Posterior cingulate gyrus (tissue), 11 donors: ENCODE measurements at places on chromosomes 6 and 20.

DNA sequence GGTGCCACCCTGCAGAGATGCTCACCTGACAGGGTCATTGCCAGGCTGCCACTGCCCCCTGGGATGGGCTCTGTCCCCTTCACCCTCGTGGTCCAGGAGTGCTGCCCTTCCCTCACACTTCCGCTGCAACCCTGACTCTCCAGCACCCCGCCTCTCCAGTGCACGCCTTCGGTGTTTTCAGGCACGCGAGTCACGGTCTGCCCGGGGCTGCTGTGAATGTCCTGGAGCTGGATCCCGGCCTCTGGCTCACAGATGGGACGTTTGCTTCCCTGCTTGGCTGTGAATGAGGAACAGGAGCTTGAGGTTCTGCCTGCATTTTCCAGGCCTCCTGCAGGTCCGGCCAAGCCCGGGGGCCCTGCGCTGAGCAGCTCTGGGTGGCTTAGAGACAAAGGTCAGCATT lies 343.4 kb downstream of the SMOC2 start:
- DNase-seq: no peak

- no peak for DNase-seq
Observed at GRCh38 chr20:35054814-35055213, 37.8 kb downstream of the TRPC4AP start.

- no peak for DNase-seq
Observed at GRCh38 chr6:145836772-145837171, 22.2 kb upstream of the FBXO30 start.

- DNase-seq: no peak
Observed at GRCh38 chr6:743320-744096, 50.6 kb upstream of the EXOC2 start.

GRCh38 chr20:48425817-48426612 lies 401.8 kb downstream of the PREX1 start:
- no peak for DNase-seq

DNA sequence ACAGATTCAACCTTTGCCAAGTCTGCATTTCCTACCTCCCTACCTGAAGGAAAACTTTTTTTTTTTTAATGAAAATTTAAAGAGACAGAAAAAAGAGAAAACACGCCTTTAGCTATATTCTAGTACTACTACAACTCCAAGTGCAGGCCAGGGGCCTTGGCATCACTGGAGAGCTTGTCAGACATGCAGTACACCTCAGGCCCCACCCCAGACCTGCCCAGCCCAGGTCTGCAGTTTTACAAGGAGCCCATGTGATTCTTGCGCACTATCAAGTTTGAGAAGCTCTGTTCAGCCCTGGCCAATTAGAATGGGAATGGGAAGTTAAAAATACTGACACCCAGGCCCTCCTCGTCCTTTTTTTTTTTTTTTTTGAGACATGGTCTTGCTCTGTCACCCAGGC lies 85.0 kb downstream of the NFATC2 start:
- no peak for DNase-seq

DNA sequence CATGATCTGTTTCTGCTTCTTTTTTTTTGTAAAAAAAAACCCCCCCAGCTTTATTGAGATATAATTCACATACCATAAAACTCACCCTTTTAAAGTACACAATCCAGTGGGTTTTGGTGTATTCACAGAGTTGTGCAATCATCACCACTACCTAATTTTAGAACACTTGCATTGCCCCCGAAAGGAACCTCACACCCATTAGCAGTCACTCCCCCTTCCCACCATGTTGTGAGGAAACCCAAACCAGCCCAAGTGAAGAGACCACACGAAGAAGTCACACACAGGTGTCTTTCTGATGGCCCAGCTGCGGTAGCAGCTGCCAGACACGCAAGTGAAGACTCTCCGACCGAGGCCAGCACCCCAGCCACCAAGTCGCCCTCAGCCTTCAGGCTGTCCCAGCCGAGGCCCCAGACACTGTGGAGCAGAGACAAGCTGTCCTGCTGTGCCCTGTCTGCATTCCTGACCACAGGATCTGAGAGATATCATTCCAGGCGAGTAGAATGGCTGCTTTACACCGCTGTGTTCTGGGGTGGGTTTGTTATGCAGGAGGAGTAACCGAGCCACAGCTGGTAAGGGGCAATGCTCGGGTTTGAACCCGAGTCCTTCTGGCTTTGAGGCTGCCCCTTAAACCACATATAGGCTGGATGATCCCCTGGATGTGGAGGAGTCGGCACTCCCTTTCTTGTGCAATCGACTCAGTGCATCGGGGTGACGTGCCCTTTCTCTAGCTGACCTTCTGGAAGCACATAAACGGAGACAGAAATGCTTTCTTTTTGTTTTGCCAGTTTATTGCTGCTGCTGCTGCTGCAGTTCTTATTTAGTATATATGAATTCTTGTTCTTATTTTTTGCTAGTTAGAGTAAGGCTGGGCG lies 59.1 kb upstream of the PTPN1 start:
- DNase-seq: no peak

DNA sequence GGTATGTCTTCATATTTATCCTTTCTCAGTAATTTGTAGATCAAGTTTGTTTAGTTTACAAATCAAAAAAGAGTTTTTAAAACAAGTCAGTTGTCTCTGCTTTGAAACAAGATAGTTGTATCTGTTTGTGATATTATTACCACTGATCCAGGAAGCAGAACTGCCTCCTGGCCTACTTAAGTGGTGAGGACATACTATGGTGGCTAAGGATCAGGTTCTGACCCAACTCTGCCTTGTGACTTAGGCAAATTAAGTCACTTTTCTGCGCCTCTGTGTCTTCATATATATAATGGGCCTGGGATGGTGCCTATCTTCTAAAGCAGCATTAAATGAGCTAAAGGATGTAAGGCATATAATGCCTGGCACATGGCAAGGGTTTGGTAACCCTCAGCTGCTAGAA lies 8.7 kb downstream of the ANKS1A start:
- DNase-seq: no peak

- no peak for DNase-seq
Observed at GRCh38 chr20:12315652-12316051, 398.0 kb downstream of the BTBD3 start.

- no peak for DNase-seq
Observed at GRCh38 chr6:166738386-166739116, 111.5 kb upstream of the RPS6KA2 start.

- DNase-seq: peak; percentile 97
Observed at GRCh38 chr6:88963139-88964090, at the start of gene RNGTT. Gene RNGTT, minus strand, starts transcription at chr6:88963618. Its CDS starts 209 bp downstream, at chr6:88963409.

DNA sequence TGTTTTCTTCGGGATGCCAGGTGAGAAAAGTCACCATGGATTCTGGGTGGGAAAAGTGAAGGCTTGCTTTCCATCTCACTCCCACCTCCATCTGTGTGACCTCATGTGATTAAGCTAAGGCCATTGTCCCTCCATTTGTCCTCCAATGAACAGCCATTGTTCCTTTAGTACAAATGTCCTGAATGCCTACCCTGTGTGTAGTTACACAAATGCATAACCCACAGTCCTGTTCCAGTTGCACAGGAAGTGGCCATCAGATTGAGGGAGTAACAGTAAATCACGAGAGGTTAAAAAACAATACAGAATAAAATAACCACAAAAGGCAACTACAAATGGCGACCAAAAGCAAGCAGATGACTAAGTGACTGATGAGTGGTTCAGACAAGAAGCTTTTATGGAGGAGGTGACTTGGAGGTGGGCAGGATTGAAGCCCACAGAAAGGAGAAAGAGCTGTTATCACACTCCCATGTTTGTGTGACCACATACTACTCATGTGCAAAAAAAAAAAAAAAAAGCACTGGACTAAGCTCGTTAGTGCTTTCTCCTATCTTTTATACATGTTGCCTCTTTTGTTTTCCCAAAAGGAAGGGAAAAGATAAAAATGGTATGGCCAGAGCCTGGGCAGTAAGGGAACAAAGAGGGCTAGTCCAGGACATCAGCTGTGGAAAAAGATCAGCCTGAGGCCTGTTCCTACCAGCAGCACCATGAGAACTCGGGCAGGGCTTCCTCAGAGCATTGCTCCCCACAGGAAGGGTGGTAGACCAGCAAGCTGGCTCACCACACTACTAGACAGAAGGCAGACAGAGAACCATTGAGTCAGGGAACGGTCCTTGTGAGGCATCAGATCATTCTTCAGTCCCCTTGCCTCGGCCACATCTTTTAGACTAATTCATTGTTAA lies 111.0 kb downstream of the TFAP2A start:
- no peak for DNase-seq

DNA sequence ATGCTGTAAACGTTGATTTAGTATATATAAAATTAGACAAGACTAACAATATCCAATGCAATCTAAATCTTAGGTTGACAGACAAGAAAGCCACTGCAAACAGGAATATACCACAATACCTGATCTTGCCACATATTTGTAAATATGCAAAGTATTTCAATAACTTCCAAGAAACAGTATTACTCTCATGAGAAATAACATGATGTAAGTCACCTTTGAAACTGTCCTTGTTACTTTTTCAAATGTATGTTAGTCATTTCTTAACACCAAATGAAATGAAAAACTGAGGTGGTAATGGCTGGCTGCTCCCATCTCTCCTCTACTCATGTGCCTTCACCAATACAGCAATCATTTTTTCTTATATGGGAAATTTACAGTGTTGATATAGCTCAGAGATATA lies 118.7 kb downstream of the ATG5 start:
- DNase-seq: no peak

- no peak for DNase-seq
Observed at GRCh38 chr6:20559924-20560551, 25.8 kb downstream of the CDKAL1 start.

- DNase-seq: no peak
Observed at GRCh38 chr6:21225912-21226311, 367.6 kb upstream of the SOX4 start.

DNA sequence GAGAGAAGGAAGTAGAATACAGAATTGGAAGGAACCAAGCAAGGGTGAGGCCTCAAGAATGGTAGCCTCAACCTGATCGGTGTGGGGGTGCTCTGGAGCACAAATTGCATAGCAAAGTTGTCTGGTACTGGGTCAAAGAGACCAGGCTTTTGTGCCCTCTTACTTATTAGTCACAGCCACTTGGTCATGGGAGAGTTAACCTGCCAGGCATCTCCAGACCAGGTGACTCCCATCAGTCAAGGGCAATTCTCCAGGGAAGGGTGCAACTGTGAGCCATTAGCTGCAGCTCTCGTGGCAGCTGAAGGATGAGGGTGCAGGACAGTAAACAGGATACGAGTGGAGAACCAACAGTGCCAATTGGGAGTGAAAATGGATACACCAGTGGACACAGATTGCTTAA lies 47.7 kb upstream of the PLCB4 start:
- DNase-seq: no peak

DNA sequence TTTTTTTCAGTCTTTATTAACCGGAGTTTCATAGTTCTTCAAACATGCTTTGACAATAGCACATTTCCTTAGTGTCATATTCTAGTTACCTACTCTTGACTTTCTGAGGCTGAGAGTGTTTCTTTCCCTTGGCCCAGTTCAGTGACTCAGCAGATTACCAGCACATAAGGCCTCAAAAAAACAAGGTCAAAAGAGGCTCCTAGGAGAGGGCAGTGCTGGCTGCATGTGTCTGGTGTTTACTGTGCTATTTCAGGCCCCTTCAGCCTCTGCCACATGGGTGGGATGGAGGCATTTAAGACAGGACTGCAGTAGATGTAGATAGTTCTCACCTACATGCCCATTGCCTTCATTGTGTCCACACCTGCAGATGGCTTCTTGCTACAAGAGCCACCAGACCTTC lies 198.2 kb upstream of the SSTR4 start:
- no peak for DNase-seq

- DNase-seq: no peak
Observed at GRCh38 chr20:54015496-54015895, 54.9 kb downstream of the BCAS1 start.

DNA sequence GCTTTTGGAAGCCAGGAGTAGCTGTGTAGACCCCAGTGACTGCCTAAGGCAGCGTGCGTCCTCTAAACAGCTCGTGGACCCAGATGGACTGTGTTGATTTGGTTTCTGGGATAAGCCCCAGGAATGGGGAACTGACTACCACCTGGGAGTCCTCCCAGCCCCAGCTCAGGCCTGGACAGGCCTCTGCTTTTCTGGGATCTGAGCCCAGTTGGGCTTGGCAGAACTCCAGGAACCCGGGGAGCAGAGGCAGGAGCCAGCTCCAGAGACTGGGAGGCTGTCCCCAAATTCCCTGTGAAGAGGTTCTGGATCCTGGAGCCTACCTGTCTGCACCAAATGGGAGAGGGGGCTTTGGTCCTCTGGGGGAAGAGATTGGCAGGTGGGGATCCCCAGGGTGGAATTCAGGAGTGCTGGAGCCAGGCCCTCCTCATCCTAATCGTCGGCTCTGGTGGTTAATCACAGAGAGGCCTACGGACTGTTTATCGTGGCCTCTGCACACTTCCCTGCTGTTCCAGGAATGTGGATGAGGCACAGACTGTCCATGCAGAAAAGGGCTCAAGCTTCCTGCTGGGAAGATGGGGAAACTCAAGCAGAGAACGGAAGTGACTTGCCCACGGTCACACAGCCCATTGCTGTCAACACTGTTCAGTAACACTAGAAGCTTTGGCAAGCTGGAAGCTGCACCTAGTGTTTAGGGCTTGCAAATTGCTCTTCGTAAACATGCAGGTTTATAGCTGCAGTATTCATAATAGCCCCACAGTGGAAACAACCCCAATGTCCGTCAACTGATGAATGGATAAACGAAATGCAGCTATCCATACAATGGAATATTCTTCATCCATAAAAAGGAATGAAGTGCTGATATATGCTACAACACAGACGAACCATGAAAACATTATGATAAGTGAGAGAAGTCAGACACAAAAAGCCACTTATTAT lies 100.6 kb downstream of the KCNB1 start:
- peak; percentile 66 for DNase-seq

DNA sequence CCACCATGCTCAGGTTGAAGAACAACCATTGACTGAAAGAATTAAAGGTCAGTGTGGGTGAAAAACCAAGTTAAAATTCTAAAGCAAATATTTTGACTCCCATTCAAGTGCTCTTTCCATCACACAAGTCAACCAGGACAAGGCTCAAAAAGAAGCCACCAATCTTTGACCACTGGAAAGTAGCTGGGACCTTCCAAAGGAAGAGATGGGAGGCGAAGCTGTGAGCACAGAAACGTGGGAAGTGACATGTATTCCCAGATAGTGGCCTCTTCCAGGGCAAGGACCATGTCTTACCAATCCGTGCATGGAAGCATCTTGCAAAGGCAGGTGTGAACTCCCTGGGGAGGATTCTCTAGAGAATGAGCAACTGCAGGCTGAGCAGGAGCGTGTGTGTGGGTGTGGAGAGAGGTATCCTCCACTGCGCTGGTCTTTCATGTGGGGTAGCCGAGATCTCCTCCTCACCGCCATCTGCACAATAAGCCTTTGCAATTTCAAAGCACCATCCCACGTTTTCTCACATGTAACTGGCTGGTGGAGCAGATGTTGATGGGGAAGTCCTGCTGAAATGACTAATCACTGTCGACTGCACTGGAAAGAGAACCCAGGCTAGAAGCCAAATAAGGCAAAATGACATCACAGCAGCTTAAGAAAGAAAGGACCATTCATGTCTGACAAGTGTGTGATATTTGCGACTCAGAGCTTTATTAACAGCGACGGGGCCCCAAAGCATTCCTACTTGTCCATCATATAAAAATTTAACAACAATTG lies 189.4 kb upstream of the RREB1 start:
- DNase-seq: peak; percentile 91

- DNase-seq: no peak
Observed at GRCh38 chr6:156345700-156346099, 431.5 kb upstream of the ARID1B start.

GRCh38 chr20:63135411-63135810 lies 80.5 kb downstream of the YTHDF1 start:
- DNase-seq: peak; percentile 12

GRCh38 chr6:149974825-149975224 lies 11.1 kb downstream of the ULBP1 start:
- no peak for DNase-seq

- no peak for DNase-seq
Observed at GRCh38 chr6:89597988-89598387, 40.6 kb downstream of the LYRM2 start.
